ENCODE measurements at places on chromosomes 2 and 18.

GRCh38 chr18:59744271-59744721 lies 47.1 kb upstream of the CCBE1 start:
- no peak for DNase-seq

DNA sequence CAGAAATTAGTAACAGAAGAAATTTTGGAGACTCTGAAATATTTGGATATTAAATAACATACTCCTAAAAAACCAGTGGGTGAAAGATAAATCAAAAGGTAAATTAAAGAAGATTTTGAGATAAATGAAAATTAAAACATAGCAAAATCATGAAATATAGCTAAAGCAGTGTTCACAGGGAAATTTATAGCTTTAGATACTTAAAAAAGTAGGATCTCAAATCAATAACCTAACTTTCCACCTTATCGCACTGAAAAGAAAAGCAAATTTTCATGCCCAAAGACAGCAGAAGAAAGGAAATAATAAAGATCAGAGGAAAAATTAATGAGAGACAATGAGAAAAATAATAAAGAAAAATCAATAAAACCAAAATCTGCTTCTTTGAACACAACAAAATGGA lies 135.1 kb upstream of the KLF7 start:
- DNase-seq = no peak

GRCh38 chr2:183927406-183928325 lies 670.7 kb upstream of the ZNF804A start:
- DNase-seq = no peak

DNA sequence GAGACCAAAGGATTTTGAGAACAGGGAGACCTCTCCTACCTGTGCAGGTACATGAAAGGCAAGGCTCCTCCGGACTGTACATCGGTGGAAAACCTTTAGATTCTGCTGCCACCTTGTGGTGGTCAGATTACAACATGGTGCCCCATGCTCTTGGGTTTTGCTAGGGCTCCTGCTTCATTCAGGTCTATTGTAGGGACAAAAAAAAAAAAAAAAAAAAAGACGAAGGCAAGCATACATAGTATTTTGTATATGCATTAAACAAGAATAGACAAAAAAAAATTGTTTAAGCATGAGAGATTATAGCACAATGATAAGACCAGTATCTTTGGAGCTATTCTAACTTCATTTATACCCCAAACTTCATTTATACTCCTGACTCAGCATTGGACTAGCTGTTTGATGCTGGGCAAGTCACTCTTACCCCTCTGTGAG lies 27.4 kb upstream of the SPR start:
- DNase-seq = peak; percentile 71

- DNase-seq = no peak
These were observed 589.9 kb upstream of the LRRTM1 start for GRCh38 chr2:80894486-80894885.

DNA sequence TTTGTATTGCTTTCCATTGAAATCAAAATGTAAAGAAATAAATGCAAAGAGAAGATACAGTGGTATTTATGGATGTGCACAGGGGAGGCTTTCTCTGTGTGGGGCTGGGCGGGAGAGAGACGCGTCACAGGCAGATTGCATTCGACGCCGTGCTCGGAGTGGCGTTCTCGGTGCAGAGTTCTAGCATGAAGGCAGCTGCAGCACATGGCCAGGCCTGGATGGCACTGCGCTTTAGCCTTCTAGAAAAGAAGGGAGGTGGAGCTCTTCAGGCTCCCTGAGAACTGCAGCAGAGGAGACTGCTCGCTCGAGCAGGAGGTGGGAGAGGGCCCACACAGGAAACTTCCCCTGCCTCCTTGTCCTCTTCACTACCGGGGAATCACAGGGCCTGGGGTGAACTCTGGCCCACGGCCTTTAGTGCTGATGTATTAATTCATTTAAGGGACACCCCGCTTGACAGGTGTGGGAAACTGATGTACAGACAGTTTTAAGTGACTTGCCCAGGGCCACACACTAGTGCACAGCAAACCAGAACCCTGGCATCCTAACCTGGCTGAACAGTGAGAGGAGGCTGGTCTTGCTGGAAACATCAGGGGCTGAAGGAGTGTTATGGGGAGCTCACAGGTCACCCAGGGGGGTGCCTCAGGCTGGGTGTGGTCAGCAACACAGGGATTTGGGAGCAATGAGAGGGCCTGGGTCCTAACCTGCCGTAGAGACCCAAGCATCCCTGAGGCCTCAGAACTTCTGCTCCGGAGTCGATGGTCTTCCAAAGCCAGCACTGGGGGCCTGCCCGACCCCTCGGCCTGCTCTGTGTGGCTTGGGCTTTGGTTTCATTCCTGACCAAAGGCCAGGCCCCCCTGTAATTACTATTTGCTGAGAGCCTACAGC lies 199.9 kb downstream of the HDAC4 start:
- DNase-seq = no peak

DNA sequence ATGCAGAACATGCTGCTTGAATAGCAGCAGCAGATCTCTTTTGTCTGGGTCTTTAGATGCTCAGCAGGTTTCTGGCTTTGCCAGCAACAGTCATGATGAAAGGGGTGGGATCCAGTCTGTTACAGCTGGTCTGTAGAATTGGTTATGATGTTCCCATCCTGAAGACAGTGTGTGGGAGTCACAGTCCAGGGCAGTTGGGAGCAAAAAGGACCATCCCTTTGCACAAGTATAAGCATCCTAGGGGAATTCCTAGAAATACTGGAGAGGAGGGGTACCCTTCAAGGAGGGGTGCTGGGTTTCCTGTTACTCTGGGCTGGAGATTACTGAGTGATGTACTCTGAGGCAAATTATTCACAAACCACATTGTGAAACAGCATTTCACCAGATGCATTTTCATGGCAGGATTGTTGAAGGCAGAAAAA lies 119.9 kb upstream of the RND3 start:
- no peak for DNase-seq

- DNase-seq = no peak
These were observed 182.7 kb downstream of the MC4R start for GRCh38 chr18:60189856-60190255.

DNA sequence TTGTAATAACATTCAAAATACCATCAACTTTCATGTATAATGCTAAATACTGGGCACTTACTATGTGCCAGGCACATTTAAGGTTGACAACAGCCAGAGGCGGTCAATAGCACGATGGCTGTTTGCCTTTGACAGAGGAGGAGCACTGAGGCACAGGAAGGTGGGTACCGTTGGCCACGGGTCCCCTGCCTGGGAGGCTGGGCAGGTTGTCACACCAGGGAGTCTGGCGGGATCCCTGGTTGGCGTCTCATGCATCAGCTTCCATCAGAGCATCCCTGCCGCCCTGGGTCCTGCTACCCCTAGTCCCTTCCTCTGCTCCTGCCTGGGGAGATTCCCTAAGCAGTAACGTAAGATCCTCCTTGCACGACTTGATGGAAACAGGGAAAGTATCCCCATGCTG lies 19.4 kb downstream of the ALLC start:
- no peak for DNase-seq

GRCh38 chr2:3010001-3010400 lies 367.6 kb downstream of the EIPR1 start:
- DNase-seq = no peak

DNA sequence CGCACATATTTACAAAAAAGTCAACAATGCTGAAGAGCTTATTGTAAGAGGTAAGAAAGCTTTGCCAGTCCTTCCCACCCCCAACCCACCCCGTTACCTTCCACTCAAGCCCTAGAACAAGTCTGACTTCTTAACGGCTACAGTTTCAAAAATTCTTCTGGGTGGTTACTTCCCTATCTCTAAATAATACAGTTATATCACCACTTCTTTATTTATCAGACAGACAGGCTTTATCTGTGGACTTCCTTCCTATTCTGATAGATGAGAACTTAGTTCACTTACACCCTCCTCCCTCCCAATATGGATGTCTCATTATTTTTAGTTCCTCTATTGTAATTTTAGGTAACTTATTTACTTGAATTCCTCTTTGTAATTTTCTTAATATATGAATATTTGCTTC lies 26.7 kb upstream of the ACTR3 start:
- DNase-seq = peak; percentile 68

- no peak for DNase-seq
These were observed 217.7 kb upstream of the SMAD7 start for GRCh38 chr18:49168281-49168985.

DNA sequence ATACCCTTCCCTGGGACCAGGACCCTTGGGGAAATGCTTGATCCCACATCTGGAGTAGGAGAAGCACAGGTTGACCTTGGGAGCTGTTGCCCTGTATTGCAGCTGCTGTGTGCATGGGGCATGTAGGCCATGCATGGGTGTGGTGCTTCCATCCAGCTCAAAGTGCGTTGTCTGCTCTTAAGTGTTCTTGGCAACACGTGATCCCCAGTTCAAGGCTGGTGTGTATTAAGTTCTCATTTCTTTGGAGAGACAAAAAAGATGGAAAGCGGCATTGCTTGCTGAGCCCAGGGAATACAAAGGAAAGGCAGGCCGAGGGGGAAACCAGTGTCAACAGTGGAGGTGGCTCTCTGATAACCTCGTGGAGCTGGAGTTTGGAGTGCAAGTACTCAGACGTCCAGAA lies 110.7 kb downstream of the RTP5 start:
- DNase-seq = no peak

- DNase-seq = no peak
These were observed 109.9 kb downstream of the ZNF236 start for GRCh38 chr18:76932026-76932819.

- no peak for DNase-seq
These were observed 254.6 kb upstream of the RBBP8 start for GRCh38 chr18:22678486-22678885.

DNA sequence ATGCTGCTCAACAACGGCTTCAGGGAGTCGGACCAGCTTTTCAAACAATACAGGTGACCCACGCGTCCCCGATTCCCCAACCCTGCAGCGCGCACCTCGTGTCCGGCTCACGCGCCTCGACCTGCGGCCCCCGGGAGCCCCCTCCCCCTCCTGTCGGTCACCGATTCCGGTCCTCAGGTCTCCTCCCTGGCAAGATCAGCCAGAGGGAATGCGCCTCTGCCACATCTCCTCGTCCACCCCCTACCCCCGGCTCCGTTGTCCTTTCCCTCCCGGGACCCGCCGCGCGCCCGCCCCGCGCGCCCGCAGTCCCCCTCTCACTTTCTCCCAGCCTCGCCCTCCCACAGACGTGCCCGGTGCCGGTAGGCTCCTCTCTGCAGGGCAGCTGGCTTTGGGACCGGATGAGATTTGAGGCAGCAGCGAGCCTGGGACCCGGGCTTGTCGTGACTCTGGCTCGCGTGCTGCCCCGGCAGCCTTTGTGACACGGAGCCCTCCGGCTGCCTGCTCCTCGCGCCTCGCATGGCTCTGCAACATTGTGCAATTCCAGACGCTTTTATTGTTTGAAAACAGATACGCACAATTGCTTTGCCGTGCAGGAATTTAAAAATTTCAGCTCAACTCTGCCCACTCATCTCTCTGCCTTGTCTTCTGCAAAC lies 558 bp downstream of the TTC39C start:
- DNase-seq = no peak
